ENCODE measurements at places on chromosomes 6 and 20.

DNA sequence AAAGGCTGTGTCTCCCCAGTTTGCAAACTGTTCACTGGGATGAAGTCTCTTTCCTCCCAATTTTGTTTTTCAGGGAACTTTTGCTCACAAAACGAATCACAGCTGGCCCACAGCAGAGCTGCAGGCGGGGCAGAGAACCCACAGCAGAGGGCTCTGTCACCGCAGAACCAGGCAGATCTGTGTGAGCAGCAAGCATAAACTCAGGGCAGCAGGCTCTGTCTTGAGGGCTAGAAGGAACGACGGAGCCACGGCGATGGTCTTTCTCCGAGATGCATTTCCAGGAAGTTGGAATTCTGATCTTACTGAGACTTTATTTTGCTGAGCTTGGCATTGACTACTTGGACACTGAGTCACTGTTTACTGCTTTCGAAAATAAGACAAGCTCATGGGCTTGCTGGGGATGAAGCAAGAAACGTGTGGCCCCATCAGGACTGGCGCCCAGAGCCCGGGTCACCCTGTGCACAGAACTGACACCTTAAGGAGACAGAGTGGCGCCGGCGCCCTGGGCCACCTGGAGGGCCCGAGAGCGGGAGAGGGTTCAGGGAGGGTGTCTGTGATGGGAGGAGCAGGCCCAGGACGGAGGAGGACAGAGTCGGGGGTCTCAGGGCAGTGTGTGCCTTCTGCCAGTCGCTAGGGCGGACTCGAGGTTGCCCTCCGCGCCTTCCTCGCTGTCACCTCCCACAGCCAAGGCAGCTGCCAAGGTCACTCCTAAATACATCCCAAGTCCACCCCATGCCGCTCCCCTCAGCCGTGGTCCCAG is 106.3 kb upstream of the NXT1 start:
- DNase-seq: no peak

DNA sequence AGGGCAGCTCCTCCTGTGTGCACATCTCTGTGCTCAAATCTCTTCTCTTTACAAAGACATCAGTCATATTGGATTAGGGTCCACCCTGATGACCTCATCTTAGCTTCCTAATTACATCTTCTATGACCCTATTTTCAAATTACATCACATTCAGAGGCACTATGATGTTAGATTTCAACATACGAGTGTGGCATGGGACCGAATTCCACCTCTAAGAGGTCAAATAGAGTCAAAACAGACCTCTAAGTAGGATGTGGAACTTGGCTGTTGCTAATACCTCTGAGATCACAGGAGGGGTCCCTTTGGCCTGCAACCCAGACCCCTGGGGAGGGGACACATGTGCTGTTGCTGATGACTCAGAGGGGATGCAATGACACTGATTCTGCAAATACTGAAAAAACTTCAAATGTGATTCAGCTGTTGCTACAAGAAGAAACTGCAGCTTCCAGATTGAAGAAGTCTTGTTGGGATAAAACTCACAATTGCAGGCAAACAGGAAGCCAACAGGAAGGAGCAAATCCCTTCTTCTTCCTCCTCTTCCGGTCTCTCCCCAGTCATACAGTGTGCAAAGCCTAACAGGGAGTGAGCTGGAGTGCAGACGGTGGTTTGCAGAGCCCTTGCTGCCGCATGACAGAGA is 216.2 kb downstream of the MYLK4 start:
- DNase-seq: no peak

GRCh38 chr20:31538326-31538725 is 24.1 kb downstream of the HM13 start:
- no peak for DNase-seq

GRCh38 chr6:160170018-160170680 is 48.5 kb downstream of the SLC22A1 start:
- no peak for DNase-seq

DNA sequence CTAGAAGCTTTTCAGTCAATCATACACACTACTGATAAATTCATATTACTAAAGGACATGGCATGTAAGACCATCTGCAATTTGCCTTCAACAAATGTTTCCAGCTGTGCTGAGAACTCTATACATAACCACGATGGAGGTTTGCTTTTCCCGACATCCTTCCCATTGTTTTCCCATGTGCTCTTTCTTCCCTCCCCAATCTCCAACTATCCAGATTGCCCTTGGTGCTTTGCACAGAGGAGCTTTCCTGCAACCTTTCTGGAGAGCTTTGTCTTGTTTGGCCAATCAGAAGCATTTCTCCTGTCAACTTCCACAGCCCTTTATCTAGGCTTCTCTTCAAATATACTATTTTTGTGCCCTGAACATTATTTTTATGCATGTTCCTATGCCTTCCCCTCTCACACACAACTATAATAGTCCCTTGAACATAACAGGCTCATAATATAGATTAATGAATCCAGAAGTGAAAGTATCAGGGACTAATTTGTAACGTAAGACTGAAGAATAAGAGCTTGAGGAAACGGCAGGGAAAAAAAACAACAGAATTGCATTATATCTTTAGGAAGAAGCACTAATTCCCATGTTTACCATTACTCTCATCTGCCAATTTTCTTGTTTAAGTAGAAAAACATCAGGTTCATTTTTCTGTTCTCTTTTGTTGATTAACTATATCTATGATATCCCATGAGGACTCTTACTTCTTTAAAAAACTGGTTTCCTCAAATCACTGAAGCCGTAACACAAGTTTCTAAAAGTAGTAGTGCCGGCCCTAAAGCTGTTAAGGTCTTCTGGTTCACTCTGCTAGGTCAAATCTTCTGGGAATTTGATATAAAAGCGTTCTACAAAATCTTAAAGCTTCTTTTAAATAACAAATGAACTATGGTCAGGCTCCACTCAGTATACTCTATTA is 20.1 kb downstream of the SMLR1 start:
- DNase-seq: no peak

DNA sequence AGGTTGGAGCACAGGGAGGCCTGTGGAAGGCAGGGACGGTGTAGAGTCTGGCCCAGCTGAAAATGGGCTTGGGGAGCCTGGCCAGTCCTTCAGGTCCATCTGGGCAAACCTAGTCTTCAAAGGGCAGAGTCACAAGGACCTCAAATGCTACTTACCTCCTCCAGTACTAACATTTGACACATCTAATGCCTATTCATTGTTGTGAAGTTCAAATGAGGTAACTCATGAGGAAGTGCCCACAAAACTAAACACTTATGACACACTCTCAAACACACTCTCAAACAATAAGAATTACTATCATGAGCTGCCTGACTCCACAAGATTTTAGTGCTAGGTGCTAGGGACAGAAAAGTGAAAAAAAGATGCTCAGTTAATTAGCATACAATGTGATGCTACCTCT is 27.1 kb downstream of the DAAM2 start:
- no peak for DNase-seq

- no peak for DNase-seq
Observed at GRCh38 chr6:144824018-144824417, 538.9 kb downstream of the UTRN start.

DNA sequence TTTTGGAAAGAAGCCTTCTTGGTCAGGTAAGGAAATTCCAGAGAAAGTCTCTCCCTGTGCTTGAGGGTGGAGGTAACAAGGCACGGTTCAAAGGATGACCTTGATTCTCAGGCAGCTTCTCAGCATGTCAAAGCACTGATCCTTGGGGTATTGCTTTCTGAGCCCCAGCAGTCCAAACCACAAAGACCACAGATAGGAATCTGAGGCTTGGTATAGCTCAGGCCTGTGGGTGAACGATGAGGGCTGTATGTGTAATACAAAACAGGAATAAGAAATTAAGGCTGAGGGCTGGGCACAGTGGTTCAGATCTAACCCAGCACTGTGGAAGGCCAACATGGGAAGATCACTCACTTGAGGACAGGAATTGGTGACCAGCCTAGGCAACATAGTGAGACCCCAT is 70.2 kb upstream of the SLC22A1 start:
- DNase-seq: no peak

- no peak for DNase-seq
Observed at GRCh38 chr20:57774951-57775350, 65.1 kb upstream of the PMEPA1 start.

GRCh38 chr20:35617397-35618262 is 2.0 kb downstream of the SPAG4 start:
- peak; percentile 77 for DNase-seq

GRCh38 chr20:49890471-49891361 is 24.6 kb downstream of the SPATA2 start:
- no peak for DNase-seq

DNA sequence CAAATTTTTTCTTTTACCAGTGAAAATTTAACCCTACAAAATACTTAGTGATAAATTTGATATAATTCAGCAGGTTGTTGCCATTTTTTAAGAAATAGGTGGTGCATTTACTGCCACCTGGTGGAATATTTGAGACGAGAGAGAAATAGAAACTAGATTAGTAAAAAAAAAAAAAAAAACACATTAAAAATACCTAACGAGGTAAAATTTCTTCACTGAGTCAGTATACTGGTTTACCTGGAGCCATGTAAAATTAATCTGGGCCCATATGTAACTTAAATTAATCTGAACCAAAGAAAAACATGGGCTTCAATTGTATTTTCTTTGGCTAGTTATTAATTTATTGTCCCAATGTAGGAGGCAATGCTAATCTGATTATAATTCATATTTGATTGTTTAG is 520.8 kb downstream of the EPM2A start:
- DNase-seq: peak; percentile 9

GRCh38 chr20:45329497-45330319 is 18.5 kb downstream of the SDC4 start:
- no peak for DNase-seq
